ENCODE measurements at places on chromosomes 3 and 15. TPM values are rescaled to one million over a fixed set of nuclear protein-coding genes. Genes with fewer than 3 reads are reported as not detected.

CKMT1B gene
- total RNA-seq = 54.5 TPM

MNS1 gene
- 1.7 TPM for total RNA-seq

PAK2 gene
- total RNA-seq = 63.3 TPM

TRAT1 gene
- not detected for total RNA-seq

SH2D7 gene
- total RNA-seq = not detected

GCNT3 gene
- total RNA-seq = not detected

ZNF385D gene
- 1.7 TPM for total RNA-seq

POLQ gene
- total RNA-seq = 12.5 TPM

PSMD2 gene
- total RNA-seq = 838 TPM

LINGO1 gene
- 0.07 TPM for total RNA-seq

SNTN gene
- not detected for total RNA-seq

MYZAP gene
- total RNA-seq = 3.5 TPM

UPK1B gene
- total RNA-seq = 4.8 TPM

KBTBD12 gene
- total RNA-seq = not detected

LMAN1L gene
- total RNA-seq = not detected

C2CD4A gene
- not detected for total RNA-seq

ATP2B2 gene
- not detected for total RNA-seq

SLC35G2 gene
- total RNA-seq = 1.8 TPM

SCG5 gene
- total RNA-seq = 46.3 TPM

TM6SF1 gene
- total RNA-seq = not detected

TNFSF10 gene
- 8.5 TPM for total RNA-seq

P4HTM gene
- total RNA-seq = 3.0 TPM

CHRM5 gene
- not detected for total RNA-seq

SPINK8 gene
- not detected for total RNA-seq

AQP9 gene
- 0.14 TPM for total RNA-seq

INSYN1 gene
- total RNA-seq = 0.24 TPM

PLCH1 gene
- total RNA-seq = 0.14 TPM

KBTBD13 gene
- total RNA-seq = not detected

SLC22A14 gene
- total RNA-seq = 0.14 TPM

SPTSSB gene
- total RNA-seq = 0.03 TPM

ST8SIA2 gene
- total RNA-seq = 1.5 TPM

DCLK3 gene
- not detected for total RNA-seq

TM4SF1 gene
- total RNA-seq = 79.5 TPM

KY gene
- total RNA-seq = not detected

PROS1 gene
- 2.8 TPM for total RNA-seq

SAMD7 gene
- not detected for total RNA-seq

DUOX1 gene
- total RNA-seq = 17.8 TPM

TTLL3 gene
- 5.5 TPM for total RNA-seq

KCNH8 gene
- not detected for total RNA-seq

GBE1 gene
- 22.7 TPM for total RNA-seq

SEMA7A gene
- total RNA-seq = 45.0 TPM

ATP13A3 gene
- 96.8 TPM for total RNA-seq

STIMATE gene
- 17.2 TPM for total RNA-seq

CFAP20DC gene
- 5.6 TPM for total RNA-seq

APH1B gene
- 5.3 TPM for total RNA-seq

CYP19A1 gene
- total RNA-seq = not detected

GMNC gene
- total RNA-seq = not detected

PLSCR2 gene
- not detected for total RNA-seq

IGSF10 gene
- not detected for total RNA-seq

GOLGA8J gene
- 0.07 TPM for total RNA-seq

DNAJC13 gene
- total RNA-seq = 37.3 TPM

ARPP21 gene
- not detected for total RNA-seq

DAPK2 gene
- total RNA-seq = 2.5 TPM

HAUS2 gene
- 36.5 TPM for total RNA-seq

VIPR1 gene
- total RNA-seq = 3.2 TPM

SLC15A2 gene
- total RNA-seq = 1.0 TPM

CRABP1 gene
- not detected for total RNA-seq

Measured in foreskin keratinocyte (primary cell).